Hippocampal formation (tissue), 2 donors: ENCODE measurements at places on chromosomes 7 and 10.

DNA sequence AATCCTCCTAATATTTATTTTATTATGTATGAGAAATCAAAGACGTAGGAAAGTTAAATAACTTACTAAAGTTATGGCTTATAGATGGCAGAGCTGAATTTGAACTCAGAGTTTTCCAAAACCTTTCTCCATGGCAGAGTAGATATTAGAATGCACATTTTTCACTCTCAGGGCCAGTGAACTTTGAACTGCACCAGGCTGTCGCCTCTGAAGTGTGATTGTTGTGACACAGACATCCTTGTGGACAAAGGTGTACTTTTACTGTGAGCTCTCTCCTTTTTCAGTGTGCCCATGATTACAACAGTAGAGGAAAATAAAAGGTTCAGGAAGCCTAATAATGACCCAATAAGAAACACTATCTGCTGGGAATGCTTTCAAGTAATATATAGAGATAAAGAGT is 29.1 kb downstream of the TES start:
- no peak for DNase-seq

DNA sequence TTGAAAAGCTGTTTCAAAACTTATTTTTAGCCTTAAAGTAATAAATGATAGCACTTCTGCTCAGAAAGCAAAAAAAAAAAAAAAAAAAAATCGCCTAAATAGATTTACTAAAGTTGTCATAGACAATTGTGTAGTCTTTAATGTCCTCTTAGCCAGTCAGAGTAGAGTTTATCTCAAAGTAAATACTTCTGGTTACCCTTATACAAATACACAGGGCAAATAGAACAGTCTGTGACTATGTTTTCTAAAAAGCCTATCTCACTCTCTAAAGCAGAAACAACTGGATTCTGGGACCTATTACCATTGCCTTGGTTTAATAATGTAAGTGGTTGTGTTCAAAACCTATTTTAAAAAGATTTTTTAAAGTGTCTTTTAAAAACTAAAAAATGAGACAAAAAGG is 156.2 kb upstream of the THSD7A start:
- no peak for DNase-seq

DNA sequence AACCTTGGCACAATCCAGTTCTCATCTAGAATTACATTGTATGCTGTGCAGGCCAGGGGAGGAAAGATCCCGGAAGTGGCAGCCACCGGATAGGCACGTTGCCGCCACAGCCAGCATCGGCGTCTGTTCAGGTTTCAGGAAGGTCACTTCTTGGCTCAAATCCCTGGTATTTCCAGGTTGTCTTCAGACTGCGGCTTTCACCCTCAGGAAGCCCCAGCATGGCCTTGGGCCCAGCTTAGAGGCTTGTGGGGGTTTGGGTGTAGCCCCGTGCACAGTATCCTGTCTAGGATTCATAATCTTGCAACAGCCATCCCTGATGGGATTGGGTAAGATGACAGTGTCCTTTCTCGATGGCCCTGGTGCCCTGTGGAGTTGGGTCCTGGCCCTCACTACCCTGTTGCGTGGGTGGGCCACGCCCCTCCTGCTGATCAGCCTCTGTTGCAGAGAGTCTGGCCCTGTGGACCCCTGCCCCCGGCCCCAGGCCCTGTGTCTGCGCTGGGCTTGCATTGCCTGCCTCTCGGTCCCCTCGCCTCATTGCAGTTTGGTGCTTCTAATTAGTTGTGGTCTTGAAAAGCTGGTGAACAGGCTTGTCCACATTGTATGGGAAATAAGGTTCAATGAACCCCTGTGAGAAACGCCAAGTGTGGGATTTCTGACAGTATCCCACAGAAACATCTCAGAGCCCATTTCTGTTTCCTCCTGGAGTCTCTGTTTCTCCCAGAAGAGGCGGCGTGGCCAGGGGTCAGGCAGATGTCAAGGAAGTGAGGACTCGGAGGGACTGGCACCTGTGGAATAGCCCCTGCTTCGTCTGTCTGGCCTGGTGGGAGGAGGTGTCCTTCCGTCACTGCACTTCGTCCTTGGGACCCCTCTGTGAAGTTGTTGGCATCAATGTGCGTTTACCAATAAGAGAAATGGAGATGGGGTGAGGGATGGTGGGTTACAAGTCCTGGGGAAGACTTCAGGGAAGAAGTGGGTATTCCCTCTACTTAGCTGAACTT is 77.5 kb downstream of the MGMT start:
- DNase-seq, result no peak

- DNase-seq, result no peak
These were observed 960.5 kb downstream of the GATA3 start for GRCh38 chr10:9015005-9015404.

DNA sequence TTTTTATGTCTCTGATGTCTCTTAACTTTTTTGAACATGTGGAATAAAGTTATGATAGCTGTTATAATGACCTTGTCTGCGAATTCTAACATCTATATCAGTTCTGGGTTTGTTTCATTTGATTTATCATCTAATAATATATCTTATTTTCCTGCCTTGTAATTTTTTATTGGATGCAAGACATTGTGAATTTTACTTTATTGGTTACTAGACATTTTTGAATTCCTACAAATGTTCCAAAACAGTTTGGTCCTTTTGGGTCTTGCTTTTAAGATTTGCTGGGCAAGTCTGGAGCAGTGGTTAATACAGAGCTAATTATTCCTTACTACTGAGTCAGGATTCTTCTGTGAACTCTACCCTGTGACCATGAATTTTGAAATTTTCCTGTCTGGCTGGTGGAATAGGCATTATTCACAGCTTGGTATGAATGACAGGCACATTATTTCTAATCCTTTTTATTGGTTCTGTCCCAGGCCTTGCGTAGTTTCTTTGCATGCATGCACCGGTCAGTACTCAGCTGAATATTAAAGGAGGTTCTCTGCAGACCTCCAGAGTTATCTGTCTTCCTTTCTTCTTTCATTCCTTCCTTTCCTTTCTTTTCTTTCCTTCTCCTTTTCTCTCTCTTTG is 9.0 kb downstream of the CUTC start:
- no peak for DNase-seq

- no peak for DNase-seq
These were observed 214.3 kb downstream of the JAZF1 start for GRCh38 chr7:27966219-27966780.
